ENCODE measurements at places on chromosomes 5 and 9.
A peak's percentile ranks its signal among the peaks of the same experiment; 100 is the strongest.

DNA sequence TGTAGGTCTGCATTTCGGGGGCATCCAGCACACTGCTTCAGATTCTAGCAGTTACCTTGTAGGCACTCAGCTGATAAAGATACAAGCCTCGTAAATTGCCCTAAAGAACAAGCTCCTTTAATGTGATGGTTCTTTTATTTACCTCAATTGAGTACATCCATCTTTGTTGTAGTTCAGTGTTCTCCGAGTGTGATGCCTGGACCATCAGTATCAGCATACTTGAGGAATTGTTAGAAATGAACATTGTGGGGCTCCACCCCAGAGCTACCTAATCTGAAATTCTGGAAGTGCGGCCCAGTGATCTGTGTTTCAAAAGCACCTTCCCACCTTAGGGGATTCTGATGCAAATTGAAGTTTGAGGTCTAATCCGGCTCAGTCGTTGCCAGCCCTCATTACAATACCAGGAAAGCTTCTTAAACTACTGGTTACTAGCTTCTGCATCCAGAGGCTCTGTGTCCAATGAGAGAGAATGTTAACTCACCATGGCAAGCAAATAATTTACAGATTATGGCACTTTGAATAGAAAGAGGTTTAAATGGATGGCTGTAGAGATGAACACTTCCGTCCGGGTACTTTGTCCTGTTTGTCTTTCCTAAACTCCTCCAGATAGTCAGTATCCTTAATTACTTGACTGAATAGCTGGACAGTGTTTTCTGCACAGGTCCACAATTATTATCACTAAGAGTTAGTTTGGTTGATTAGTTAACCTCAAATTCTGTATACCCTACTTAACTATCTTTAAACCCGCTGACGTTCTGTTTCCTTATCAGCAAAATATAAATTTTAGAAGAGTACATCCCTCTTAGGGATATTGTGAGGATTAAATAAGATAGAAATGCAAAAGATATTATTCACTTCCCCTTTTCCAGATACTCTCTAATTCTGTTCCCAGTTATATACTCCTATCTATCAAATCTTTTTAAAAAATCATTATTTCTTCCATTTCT lies 47.9 kb downstream of the RAI14 start:
- DNase-seq, result no peak

DNA sequence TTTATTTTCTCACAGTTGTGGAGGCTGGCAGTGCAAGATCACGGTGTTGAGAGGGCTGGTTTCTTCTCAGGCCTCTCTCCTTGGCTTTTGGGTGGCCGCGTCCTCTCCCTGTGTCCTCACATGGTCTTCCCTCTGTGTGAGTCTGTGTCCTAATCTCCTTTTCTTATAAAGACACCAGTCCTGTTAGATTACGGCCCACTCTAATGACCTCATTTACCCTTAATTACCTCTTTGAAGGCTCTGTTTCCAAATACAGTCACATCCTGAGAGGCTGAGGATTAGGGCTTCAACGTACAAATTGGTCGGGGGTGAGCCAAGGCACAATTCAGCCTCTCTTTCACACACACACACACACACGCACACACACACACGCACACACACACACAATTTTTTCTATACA lies 73.0 kb downstream of the UGCG start:
- no peak for DNase-seq

DNA sequence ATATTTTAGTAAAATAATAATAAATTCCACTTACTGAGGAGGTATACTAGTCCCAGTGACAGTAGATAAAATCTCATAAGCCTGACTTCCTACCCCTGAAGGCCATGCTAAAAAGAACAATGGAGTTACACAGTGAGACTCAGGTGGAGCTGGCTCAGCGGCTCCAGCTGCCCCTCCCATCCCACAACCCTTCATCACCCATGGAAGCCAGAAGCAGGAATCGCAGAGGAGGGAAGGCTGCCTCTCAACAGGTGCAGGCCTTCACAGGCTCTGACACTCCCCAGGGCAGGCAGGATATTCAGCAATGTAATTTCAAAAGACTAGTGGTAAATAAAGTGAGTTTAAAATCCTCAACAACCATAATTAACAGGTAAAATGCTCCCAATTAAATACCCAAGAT lies 67.5 kb downstream of the FANCC start:
- no peak for DNase-seq

GRCh38 chr9:113707953-113708695 lies 168.0 kb upstream of the ZNF618 start:
- DNase-seq, result peak; percentile 24

- DNase-seq, result peak; percentile 42
Measured at GRCh38 chr5:94524841-94525697, 93.3 kb downstream of the KIAA0825 start.

DNA sequence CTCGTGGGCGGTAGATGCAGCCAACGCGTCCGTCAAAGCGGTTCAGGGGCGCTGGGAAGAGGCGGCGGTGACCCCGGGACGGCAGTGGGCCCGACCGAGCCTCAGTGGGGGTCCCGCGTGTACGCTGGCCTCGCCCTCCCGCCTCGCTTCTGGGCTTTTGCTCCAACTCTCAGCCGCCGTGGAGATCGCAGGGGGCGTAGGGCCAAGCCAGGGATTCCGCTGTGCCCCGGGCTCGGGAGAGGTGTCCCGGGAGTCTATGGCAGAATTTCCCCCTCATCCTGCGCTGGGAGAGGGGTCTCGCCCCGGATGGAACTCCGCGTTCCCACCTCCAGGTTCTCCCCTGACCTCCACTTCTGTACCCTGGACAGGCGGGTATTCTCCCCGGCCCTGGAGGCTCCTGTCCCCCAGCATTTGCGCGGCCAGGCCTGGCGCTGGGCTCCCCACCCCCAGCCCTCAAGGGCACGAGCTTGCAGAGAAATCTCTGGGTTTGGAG lies 131.9 kb downstream of the MRPL36 start:
- DNase-seq, result no peak

DNA sequence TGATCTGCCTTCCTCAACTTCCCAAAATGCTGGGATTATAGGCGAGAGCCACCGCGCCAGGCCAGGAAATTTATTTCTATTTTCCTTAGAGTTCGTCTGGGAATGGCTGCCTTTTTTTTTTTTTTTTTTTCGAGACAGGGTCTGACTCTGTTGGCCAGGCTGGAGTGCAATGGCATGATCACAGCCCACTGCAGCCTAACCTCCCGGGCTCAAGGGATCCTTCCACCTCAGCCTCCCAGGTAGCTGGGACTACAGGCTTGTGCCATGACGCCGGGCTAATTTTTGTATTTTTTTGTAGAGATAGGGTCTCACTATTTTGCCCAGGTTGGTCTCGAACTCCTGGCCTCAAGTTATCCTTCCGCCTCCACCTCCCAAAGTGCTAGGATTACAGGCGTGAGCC lies 888 bp upstream of the LAMC3 start:
- DNase-seq, result no peak

DNA sequence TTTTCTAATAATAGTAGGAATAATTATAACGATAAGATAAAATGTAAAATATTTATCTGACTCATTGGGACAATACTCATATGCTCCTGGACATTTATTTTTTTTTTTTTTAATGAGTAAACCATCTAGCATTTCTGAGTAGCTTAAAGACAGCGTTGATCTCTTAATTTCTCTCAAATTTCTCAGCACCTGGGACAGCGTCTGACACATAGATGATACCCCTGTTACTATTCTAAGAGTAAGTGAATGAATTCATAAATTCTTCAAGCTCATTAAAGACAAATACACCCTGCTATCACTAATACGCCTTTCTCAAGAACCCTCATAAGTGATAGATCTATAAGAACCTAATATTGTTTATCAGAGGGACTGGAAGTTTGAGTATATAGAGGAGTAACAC lies 12.0 kb upstream of the HTR4 start:
- peak; percentile 7 for DNase-seq

- no peak for DNase-seq
Measured at GRCh38 chr5:93307557-93307956, 273.5 kb downstream of the NR2F1-AS1 start.

DNA sequence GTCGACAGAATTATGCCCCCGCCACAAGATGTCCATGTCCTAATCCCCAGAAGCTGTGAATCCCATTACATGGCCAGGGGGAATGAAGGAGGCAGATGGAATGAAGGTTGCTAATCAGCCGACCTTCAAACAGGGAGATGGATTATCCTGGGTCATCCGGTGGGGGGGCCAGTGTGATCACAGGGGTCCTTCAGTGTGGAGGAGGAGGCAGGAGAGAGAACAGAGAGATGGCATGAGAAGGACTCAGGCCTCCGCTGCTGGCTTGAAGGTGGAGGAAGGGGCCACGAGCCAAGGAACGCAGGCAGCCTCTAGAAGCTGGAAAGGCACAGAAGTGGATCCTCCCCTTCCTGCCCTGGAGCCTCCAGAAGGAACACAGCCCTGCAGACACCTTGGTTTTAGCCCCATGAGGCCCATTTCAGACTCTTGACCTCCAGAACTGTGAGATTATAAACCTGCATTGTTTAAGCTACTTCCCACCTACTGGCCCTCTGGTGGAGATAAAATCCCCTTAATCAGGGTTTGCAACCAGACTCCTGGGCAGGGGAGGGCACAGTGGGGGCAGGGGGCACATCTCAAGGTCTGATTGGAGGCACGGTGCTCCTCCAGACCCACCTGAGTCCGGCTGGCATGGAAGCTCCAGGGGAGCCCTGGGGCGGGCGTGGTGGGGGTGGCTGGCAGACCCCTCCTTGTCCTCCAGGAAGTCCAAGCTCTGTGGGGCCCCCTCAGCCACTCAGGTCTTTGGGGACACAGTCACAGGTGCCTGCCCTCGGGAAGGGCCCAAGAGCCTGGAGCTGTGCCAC lies 13.8 kb downstream of the PTGES2 start:
- no peak for DNase-seq

- no peak for DNase-seq
Measured at GRCh38 chr5:115809946-115810345, 6.5 kb downstream of the CDO1 start.

GRCh38 chr5:31755676-31756230 lies 116.8 kb downstream of the PDZD2 start:
- no peak for DNase-seq

- DNase-seq, result no peak
Measured at GRCh38 chr9:134342746-134343115, 16.5 kb downstream of the RXRA start.

DNA sequence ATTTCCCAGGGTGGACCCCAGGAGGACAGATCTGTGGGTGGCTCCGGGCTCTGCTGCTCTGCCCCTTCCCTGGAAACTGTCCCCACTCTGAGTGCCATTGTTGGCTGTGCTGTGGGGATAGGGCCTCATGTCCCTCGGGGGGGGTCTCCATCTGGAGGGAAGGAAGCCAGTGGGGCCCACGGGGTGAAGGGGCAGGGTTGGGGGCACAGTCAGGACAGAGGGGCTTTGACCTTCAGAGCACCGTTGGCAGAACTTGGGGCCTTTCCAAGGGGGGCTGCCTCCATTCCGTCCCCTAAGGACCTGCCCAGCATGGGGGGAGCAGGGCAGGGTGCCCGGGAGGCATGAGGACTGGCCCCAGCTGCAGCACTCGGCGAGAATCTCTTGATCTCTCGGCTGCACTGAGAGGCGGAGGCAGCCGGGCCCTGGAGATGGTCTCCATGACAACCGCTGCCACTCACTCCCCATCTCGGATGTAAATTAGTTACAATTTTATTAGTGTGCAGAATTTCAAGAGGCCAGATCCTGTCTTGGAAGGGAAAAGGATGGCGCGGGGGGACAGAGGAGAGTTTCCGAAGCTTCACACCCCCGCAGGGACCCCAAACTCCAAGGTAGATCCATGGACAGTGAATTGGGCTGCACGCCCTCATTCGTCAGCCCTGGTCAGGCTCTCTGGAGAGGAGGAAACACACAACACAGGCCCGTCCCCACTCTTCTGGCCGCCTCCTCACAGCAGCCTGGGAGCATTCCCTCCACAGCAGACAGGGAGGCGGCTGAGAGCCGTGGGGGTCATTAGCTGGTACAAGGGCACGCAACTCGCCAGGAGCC lies 216.2 kb upstream of the IER5L start:
- DNase-seq, result no peak

DNA sequence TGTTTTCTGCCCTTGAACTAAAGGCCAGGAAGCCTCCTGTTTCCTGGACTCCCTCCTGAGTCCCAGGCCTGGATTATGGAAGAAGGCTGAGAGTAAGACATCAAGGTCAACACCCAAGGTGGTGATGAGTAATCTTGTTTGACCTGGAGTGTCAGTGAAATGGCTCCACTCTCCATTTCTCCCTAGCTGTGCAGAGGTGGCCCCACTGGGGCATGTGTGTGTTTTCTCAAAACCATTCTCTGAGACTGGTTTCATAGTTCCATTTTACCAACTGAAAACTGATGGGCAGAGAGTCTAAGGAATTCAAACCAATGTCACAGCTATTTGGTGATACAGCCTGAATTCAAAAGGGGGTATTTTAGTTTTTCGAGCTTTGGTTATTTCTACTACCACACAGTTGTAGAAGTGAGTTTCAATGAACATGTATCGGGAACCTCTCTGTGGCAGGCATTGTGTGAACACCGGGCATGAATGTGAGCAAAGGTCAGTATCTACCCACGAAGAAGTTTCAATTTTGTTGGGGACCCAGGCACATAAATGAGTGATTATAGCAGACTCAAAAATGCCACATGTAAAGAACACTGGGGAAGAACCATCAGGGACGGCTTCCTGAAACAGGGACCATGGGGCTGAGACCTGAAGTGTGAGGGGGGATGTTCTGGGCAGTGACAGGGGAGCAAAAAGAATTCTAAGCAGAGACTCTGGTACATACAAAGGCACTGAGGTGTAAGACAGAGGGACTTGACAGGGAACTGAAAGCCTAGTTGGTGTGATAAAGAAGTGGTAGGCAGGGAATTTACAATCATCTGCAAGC lies 269.6 kb upstream of the KLF4 start:
- no peak for DNase-seq

DNA sequence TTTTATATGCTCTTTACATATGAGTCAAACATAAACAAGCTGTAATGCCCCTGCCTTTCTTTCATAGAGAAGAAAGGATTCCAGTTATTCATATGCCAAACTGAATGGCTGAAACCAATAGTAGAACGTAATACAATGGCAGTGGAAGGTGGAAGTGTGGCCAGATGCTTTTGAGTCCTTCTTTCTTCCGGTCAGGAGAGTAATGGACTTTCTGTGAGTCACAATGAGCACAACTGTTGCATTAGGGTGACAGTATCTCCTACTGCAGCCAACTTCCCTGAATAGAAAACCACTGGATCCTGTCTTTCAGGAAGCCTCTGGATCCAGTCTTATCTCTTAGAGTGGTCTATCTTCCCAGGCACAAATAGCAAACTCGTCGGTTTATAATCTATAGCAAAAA lies 855.2 kb downstream of the MAT2B start:
- peak; percentile 53 for DNase-seq

DNA sequence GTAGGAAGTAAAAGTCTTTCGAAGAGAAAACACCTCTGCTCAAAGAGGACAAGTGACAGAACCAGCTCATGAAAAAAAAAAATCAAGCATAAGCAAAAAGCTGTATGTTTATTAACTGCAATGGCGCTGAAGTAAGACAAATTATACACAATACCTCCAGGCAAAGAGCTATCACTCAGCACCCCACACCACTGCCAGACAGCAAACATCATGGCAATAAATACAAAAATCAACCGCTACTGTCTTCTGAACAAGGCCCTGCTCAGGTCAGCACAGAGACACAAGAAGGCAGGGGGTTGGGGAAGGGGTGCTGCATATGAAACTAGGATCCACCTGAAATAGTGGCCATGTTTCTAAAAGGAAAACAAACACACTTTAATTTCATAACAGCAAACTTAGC lies 50.4 kb downstream of the MAPKAP1 start:
- no peak for DNase-seq
